ENCODE measurements at places on chromosomes 6 and 20. TPM values are rescaled to one million over a fixed set of nuclear protein-coding genes. Genes with fewer than 3 reads are reported as not detected.

Gene HRH3
- total RNA-seq = not detected

DNA sequence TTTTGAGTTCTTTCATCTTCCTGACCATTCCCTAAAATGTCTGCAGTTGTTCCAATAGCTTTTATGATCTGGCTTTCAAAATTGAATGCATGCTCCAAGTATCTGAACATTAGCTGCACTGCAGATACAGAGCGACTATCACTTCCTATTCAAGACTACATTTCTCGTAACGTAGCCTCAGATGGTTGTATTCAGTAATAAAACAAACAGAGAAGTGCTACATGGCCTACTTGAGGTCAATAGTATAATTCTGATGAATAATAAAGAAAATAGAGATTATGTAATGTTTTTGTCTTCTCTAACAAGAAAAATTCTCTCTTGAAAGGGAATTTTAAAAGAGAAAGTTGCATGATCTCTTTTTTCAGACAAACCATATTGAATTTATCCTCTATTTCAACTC is 333.9 kb upstream of the IRAK1BP1 start:
- DNase-seq = no peak

- peak; percentile 70 for DNase-seq
Observed at GRCh38 chr6:110878751-110879522, 4.4 kb downstream of the AMD1 start.

- no peak for DNase-seq
Observed at GRCh38 chr6:122416825-122417224, 17.4 kb downstream of the HSF2 start.

GRCh38 chr6:119158057-119158848 is 79.8 kb upstream of the FAM184A start:
- DNase-seq = no peak

- DNase-seq = no peak
Observed at GRCh38 chr6:129402244-129402643, 307.7 kb downstream of the ARHGAP18 start.
